ENCODE measurements at places on chromosomes 4 and X.

DNA sequence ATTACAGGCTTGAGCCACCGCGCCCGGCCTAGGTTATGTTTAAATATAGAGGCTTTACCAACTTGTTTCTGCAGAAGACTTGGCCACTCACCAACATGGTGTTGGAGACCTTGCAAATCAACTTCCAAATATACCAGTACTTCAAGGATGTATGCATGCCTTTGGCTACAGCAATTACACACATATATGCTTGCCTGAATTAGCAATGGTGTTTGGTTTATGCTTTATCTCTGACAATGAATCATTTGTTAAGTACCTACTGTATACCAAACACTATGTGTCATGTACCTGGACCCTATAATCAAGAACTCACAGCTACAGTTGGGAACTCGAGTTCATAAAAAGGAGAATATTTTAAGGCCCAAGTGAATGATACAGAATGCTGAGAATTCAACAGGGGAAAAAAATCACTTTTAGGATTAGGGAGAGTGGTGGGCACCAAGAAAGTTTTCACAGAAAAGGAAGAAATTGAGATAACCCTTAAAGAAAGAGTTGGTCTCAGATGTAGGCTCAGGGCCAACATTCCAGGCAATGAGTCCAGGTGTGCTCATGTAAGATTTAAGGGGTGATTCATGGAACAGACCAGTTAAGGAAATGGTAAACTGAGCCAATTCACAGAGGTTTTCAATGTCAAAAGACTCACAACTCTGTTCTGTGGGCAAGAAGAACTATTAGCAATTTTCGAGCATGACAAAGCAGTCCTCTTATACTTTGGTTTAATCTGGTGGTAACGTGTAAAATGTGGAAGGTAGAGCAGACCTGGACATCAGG, 98.9 kb downstream of the BCOR start:
- no peak for DNase-seq

DNA sequence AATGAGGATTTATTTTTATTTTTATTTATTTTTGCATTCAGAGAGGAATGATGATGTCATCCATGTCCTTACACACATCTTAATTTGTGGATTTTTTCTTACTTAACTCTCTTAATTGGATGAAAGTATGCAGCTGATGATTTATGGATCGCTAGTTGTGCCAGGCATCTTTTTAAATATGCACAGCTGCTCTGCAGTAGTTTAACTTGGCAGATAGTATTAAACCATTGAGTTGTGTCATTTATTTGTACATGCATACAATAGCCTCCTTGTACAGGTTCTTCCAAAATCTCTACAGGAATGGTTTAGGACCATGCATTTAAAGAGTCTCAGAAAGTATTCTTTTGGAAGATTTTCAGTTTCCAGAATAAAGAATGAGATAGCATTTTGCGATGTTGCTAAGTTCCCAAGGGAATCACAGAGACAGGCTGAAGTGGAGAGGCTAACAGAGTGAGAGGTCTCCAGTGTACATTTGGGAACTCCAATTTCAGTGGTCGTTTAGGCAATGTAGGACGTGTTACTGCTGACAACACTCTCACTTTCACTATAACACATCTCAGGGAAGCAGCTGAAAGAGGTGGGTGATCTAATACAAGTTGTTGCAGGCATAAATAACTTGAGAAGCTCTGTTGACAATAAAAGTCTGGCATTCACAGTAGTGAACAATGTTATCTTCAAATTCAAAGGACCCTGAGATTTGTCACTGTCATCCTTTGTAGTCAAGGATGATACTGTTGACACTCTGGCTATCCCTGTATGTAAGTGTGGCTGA, 49.9 kb upstream of the SCRG1 start:
- DNase-seq = no peak

DNA sequence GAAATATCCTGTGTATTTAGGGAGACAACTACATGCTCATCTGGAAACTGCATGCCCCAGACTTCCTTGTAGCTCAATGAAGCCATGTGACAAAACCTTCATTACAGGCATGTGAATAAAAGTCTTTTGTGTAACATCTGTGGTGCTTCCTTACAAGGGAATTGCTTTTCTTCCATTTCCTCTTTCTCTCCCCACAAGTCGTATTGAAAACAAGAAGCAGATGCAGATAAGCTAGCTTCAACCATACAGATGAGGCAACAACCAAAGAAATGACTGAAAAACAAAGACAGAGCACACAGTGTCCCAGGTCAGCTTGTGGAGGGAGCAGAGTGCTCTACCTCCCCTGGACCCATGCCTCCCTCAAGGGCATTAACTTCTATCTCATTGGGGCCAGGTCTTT, 115.8 kb upstream of the INPP4B start:
- no peak for DNase-seq

DNA sequence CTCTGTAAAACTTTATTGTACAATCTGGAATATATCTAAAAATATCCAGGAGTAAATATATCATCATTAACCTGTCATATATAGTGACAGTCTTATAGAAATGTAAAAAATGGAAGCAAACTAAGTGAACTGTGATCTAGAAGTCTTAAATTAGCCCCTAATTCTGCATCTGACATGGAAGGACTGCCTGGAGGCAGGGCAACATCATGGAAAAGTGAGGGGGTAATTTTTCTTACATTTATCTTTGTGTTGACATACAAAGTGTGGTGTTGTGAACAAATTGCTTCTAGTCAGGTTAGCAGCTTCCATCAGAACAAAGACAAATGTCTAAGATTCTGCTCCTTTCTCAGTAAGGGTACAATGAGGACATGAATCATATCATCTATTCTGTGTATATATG, 186.3 kb downstream of the C4orf33 start:
- DNase-seq = no peak

GRCh38 chr4:69896530-69897116, 34.2 kb upstream of the CSN1S1 start:
- DNase-seq = no peak

- no peak for DNase-seq
These were observed 493.4 kb downstream of the INPP4B start for GRCh38 chr4:142352712-142353111.

DNA sequence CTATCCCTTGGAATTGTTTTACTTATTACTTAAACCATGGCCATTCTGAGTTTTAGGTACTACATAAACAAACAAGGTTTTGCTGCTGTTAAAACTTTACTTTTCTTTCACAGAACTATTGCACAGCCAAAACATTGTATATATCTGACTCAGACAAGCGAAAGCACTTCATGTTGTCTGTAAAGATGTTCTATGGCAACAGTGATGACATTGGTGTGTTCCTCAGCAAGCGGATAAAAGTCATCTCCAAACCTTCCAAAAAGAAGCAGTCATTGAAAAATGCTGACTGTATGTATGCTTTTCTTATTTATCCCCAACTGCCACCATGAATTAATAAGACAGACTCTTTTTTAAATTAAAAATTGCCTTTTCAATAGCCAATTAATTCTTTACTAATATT, 69.8 kb downstream of the CCKAR start:
- no peak for DNase-seq

- DNase-seq = no peak
These were observed 42.0 kb upstream of the GPR78 start for GRCh38 chr4:8538076-8538702.

- no peak for DNase-seq
These were observed 40.5 kb downstream of the CLDN34 start for GRCh38 chrX:10007621-10008020.

GRCh38 chr4:124065936-124066335, 646.6 kb downstream of the ANKRD50 start:
- no peak for DNase-seq

- DNase-seq = no peak
These were observed 28.2 kb downstream of the PHKA1 start for GRCh38 chrX:72685810-72686456.

DNA sequence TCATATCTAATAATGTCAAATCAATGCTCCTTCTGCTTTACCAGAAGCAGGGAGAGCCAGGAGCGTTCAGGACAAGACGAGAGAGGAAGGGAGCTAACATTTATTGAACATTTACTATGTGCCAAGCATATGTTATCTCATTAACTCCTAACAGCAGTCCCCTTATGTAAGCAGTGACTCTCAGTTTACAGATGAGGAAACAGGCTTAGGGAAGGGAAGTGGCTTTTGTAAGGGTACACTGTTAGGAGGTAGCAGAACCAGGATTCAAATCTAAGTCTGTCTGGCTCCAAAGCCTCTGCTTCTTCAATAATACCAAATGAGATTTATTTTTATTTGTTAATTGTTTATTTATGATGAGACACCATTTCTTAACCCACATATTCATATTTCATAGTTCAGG, 2.6 kb upstream of the STARD8 start:
- no peak for DNase-seq

GRCh38 chr4:8577046-8577445, 3.1 kb upstream of the GPR78 start:
- DNase-seq = no peak

DNA sequence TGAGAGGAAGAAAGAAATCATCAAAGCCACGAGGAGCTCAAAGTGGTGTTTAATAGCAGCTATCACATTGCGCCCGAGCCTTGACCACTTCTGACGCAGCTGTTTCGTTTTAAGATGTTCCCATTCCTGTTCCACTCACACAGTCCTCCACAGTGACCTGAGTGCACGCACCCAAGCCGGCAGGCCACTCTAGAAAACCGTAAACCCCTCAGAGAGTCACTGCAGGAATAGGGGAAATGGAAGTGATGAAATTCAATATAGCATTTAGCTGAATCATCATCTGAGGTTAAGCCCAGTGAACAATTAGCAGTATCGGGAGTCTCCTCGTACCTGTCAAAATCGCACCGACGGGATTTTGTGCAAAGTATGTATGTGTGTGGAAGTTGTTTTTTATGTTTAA, 17.9 kb upstream of the HAND2 start:
- DNase-seq = no peak

DNA sequence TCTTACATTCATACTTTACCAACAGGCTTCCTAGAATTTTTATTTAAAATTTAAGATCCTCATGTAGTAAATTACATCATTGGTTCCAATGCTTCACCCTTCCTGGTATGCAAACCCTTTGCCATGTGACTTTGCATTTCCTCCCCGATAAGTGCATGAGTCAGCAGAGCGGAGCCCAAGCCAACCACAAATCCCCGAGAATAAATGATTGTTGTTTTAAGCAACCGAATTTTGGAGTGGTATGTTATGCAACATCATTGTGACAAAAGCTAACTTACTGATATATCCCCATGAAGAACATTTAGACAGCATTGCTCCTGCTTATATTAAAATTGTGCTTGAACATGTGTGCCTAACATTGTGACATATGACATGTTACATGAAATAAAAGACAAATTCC, 199.4 kb upstream of the DDX53 start:
- DNase-seq = no peak

DNA sequence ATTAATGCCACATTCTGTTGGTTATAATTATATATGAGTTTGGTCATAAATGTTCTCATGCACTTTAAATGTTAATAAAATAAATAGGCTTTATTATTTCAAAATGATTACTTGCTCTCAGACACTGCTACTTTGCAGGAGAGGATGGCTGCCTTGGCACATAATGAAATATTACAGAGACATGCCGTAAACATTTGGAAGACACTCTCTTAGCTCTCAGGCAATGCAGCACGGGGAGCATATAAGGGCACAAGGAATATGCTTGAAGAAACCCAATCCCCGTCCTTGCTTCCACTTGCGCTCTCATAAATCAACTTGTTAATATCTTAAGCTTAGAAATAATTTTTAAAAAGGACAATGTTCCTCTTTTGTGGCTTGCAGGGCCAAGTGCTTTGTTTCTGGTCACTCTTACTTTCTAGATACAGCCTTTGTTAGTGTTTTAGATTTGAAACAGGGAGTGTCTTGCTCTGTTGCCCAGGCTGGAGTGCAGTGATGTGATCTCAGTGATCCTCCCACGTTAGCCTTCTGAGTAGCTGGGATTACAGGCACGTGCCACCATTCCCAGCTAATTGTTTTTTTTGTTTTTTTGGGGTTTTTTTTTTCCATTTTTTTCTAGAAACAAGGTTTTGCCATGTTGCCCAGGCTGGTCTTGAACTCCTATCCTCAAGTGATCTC, 445.0 kb downstream of the SPRY1 start:
- DNase-seq = no peak

DNA sequence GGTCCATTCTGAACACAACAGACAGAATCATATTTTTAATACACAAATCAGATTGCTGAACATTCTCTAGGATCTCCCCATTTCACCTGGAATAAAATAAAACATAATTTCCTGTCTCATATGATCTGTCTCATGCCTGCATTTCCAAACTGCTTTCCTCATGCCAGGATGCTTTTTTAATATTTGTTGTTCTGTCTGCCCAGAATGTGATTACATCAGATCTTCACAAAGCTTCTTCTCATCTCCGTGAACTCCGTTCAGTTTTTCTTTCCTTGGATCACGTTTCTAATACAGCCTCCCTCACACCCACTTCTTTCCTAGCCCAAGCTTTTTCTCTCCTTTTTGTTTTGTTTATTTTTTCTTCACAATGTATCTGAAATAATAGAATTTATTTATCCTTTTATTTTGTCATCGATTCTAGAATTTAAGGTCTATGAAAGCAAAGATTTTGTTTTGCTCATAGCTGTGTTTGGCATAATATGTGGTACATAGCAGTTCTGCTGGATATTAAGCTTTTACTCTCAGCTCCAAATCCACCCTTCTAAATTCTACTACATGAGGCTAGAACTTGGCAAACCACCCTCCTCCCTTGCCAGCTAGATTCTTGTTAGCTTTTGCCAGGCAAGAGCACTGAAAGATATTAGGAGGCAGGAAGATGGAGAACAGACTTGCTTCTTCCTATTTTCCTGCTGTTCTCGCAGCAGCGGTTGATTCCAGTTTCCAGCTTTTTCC, 165.5 kb upstream of the SLIT2 start:
- no peak for DNase-seq

- DNase-seq = no peak
These were observed 92.8 kb downstream of the EVC2 start for GRCh38 chr4:5615496-5616075.

- DNase-seq = peak; percentile 86
These were observed 160.3 kb downstream of the OR13H1 start for GRCh38 chrX:131704136-131704695.

DNA sequence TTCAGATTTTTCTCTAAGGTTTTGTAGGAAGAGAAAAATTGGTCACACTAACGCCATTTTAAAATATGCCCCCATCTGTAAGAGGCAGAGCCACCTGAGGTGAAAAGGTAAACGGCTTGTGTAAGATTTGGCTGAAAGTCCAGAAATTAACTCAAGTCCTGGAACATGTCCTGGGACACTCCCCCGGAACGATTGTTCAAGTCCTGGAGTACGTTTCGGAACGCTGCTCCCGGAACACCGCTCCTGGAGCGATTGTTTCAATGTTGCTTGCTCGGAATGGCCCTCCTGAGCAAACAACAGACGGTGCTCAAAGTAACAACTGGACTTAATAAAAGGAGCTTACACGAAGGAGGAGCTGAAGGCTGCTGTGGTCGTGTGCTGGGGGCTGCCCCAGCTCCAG, 796.5 kb upstream of the SLIT2 start:
- no peak for DNase-seq

- DNase-seq = no peak
These were observed 15.6 kb downstream of the PAQR3 start for GRCh38 chr4:78923464-78924312.

Data from CD4-positive, alpha-beta T cell treated with Interferon gamma for 1 hour (primary cell).